NCI-H2107 (cell line): ENCODE measurements at places on chromosomes 13 and 19.

DNA sequence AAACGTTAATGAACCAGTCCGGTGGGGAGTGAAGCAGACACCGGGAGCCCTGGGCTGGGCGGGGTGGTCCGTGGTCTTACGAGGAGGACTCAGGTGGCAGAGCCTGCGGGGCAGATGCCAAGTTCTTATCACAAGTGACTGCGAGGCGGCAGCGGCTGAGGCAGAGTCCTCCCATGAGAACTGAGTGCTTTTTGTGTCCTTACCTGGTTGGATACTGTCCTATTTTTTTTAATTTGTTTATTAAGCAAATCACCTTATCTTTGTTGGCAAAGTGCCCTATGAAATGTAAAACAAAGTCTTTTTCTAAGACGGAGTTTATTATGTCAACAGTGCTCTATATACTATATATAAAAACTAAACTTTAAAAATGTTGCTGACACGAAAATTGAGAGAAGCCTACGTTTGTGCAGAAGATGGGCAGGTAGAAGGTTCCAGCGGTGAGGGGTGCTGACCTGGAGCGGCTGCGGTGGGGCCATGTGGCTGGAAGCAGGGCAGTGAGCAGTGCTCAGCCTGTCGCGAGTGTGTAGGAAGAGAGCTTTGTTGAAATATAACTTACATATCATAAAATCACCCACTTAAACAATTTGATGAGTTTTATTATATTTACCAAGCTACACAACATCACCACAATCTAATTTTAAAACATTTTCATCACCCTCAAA lies 82.2 kb downstream of the ATP11A start:
- DNase-seq = no peak

- DNase-seq = no peak
Measured at GRCh38 chr19:31350033-31350692, 927 bp upstream of the TSHZ3 start.

DNA sequence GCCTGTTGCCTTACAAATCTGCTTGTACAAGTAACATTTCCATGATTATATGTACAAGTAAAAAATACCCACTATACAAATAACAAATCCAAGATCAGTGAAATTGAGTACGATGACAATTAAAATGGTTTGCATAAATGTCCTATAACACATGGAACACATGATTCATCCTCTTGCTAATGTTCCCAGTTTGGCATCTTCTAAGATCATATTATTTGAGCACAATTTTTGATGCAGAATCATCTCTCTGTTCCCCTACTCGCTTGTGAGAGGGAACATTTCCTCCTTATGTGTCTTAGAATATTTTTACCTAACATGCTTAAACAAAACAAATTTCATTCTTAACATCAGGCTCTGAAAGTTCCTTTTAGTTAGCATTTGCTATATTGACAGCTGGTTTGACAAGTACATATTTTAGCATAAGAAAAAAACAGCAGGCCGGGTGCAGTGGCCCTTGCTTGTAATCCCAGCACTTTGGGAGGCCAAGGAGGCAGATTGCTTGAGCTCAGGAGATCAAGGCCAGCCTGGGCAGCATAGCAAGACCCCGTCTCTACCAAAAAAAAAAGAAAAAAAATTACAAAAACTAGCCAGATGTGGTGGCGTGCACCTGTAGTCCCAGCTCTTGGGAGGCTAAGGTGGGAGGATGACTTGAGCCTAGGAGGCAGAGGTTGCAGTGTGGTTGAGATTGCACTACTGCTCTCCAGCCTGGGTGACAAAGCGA lies 14.2 kb downstream of the ZNF331 start:
- no peak for DNase-seq

DNA sequence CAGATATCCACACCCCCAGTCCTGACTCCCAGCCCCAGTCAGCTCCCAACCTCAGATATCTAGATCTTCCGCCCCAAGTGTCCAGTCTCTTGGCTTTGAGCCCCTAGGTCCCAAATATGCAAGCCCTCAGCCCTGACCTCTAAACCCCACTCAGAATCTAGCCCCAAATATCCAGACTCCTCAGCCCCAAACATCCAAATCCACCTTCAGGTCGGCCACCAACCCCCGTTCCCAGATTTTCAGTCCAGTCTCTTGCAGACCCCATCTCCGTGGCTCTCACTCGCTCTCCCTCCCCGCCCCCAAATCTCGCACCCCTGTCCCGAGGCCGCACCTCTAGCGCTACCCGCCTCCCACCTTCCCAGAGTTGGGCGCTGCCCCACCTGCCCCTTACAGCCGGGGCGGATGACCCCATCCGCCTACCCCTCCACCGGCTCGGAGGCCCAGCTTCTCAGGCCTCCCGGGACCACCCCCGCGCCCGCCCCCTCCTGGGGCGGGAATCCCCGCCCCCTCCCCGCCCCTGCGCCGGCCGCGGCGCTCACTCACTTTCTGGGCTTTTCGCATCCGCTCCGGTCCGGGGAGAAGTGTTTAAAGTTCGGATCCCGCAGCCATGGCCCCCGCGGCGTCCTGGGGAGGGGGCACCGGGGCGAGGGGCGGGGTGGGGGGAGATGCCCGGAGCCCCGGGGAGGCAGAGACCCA lies 604 bp downstream of the ERFL start:
- no peak for DNase-seq

GRCh38 chr13:109101550-109102144 lies 472.2 kb downstream of the MYO16 start:
- no peak for DNase-seq

- no peak for DNase-seq
Measured at GRCh38 chr13:28052945-28053344, 47.4 kb downstream of the FLT3 start.

GRCh38 chr13:97627566-97627965 lies 193.6 kb downstream of the RAP2A start:
- DNase-seq = peak; percentile 35

GRCh38 chr19:2728783-2729387 lies 7.7 kb upstream of the DIRAS1 start:
- no peak for DNase-seq

- peak; percentile 37 for DNase-seq
Measured at GRCh38 chr19:40523322-40524047, 53.2 kb upstream of the SHKBP1 start.

- DNase-seq = no peak
Measured at GRCh38 chr19:7917267-7918061, 2.7 kb upstream of the SNAPC2 start.

GRCh38 chr13:93577105-93577504 lies 350.5 kb downstream of the GPC6 start:
- DNase-seq = no peak

GRCh38 chr13:48842316-48842715 lies 133.4 kb upstream of the FNDC3A start:
- DNase-seq = no peak
